Stimulated activated CD4-positive, alpha-beta T cell treated with anti-CD3 and anti-CD28 coated beads, Interleukin-4, amount 100 ng/mL, for 1 hour (primary cell): ENCODE measurements at places on chromosomes 12 and 14.

- DNase-seq, result no peak
These were observed 166.2 kb downstream of the PAX9 start for GRCh38 chr14:36827861-36828260.

- peak; percentile 22 for DNase-seq
These were observed 24.9 kb downstream of the NUDT4 start for GRCh38 chr12:93402333-93403311.

DNA sequence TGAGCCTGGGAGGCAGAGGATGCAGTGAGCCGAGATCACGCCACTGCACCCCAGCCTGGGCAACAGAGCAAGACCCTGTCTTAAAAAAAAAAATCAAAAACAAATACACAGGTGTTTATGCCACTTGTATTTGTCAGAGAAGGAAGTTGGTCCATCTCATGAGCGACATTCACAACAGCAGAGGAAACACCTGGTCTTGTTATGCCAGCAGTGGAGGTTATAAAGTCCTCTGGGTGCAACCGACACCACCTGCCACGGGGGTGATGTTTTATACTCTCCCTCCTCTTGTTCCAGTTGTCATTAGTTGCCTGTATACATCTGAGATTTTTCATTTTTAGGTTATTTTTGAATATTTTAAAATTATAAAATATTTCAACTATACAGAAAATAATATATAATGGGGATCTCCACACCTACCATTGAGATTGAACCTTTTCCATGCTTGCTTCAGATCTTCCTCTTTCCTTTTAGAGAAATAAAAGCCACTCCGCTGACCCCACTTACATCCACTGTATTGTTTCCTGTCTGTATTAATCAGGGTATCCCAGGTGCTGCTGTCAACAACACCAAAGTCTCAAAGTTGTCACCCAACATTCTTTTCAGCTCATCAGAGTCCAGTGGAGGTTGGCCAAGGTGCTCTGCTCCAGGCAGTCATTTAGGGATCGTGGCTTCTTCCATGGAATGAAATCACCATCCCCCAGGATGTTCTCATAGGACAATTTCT is 65.1 kb downstream of the RNFT2 start:
- DNase-seq, result no peak

DNA sequence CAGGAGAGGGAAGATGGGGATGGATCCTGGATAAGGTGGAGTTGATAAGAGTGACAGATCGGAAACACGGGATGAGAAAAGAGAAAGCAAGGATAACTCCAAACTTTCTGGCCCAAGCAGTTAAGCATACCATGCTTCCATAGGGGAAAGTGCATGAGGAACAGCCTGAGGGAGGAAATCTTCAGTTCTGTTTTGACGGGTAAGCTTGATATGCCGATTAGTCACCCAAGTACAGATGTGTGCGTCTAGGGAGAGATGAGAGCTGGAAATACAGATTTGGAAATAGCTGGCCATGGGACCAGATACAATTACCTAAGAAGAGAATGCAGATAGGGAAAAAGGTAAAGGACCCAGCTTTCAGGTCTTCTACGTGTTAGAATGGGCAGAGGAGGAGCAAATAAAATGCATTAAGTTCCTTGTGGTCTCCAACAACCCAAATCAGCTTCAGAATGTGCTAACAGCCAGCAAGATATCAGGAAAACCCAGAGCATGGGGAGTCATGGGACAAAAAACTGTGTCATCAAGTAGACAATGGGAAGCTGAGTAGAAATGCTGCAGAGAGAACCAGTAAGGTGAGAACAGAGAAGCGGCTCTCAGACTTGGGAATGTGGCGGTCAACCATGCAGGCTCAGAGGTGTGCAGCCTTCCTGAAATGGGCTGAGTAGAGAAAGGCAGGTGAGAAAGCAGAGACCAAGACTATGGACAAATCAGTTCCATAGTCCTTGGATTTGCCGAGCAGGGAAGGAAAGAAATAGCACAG is 56.3 kb downstream of the PPP1R36 start:
- no peak for DNase-seq

GRCh38 chr14:76836029-76836630 is 9.9 kb downstream of the LRRC74A start:
- DNase-seq, result no peak

GRCh38 chr14:73223049-73223448 is 14.3 kb upstream of the PAPLN start:
- DNase-seq, result no peak

- DNase-seq, result no peak
These were observed 13.7 kb downstream of the ATXN7L3B start for GRCh38 chr12:74551291-74551690.

- DNase-seq, result no peak
These were observed 1089.7 kb downstream of the TRHDE start for GRCh38 chr12:73361864-73362230.

GRCh38 chr12:102691773-102692555 is 211.6 kb upstream of the IGF1 start:
- no peak for DNase-seq
